ENCODE measurements at places on chromosomes 6 and 20.

- peak; percentile 8 for DNase-seq
Observed at GRCh38 chr6:56986611-56987010, 31.7 kb downstream of the BEND6 start.

DNA sequence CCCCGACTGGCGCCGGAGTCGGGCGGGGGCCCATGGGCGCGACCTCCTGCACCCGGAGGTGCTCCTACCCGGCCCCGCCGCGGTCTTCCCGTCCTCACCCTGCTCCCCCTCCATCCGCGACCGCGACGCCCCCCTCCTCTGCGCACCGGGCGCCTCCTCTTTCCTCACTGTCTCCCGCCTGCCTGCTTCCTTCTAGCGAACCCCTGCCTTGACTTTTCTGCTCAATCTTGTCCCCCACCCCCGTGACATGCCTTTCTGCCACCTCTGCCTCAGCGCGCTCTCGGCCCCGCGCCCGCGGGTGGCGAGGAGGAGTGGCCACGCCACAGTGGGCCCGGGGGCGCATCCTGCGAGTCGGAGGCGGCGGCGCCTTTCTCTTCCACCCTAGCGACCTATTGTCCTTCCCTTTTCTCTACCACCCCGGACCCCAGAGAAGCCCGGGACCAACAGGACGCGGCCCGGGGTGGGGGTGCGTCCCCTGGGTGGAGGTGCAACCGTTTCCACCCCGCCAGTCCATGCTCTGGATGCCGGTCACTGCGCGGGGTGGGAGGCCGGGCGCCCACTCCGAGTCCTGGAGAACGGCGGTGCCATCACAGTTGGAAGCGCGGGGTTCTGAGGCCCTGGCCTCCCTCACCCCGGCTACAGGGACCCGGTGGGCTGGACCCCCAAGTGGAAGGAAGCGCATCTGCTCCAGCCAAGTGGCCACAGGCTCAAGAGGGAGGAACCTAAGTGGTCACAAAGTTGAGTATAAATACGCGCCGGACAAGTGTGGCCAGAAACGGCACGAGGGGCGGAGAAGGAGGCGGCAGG lies 2.0 kb downstream of the PDE10A start:
- no peak for DNase-seq

DNA sequence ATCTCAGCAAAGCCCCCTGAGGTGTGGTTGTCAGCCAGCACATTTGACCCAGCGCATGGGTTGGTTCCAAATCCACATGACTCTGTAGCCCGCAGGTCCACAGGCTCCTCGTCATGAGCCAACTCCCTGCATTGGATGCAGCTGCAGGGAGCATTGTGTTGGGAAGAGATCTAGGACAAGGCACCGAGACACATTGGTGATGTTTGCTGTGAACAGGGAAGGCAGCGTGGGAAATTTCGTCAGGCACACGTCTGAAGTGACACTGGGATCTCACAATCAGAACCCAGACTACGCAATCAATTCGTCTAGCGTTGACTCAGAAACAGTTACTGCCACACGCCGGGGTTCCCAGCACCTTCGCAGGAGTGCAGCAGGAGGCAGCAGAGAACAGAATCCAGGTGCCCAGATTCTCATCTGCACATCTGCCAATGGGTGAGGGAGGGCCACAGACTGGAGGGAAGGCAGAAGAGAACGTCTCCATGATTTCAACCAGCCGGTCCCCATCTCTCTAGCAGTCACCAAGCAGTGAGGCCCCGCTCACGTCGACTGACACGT lies 177.0 kb downstream of the TTLL2 start:
- peak; percentile 17 for DNase-seq

- no peak for DNase-seq
Observed at GRCh38 chr6:82584194-82584695, 220.6 kb downstream of the TPBG start.

- DNase-seq: peak; percentile 33
Observed at GRCh38 chr6:42745083-42745639, 742 bp downstream of the TBCC start.

DNA sequence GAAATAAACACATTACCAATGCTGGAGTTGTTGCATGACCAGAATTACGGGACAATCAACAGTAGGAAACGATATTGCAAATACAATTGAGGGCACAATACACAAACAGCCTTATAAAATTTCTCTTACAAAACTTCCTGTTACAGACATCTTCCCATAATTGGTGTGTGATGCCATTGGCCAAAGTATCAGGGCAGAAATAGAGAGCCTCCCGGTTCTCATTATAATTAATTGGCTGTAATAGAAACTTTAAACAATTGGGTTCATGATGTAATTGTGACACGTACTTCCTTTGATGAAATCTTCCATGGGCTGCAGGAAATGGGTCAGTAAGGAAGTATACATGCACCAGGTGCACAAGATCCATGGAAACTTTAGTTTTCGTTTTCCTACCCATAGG lies 40.3 kb upstream of the RALGAPA2 start:
- no peak for DNase-seq
